ENCODE measurements at places on chromosomes 11 and 22.

DNA sequence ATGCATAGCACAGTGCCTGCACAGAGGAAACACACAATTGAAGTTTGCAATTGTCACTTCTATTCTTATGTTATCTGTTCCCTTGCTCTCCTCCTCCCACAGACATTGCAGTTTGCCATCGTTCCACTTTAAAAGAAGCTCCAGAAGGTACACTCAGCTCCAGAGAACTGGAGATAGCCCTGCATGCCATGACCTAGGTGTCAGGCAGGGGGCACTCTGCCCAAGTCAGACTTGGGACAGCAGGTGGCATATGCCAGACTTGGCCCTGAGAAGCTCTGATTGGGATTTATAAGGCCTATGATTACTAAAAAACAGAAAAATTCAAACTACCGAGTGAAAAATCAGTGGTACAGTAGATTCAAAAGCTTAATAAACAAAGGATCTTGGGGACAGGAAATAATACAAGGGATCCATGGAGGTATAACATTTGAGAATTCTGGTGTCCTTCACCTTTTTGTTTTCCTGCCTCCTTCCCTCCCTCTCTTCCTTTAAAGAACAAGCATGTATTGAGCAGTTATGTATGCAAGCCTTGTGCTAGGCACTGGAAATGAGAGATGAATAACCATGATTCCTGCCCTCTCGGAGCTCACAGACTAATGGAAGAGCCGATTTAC, 40.0 kb downstream of the TENM4 start:
- no peak for DNase-seq

DNA sequence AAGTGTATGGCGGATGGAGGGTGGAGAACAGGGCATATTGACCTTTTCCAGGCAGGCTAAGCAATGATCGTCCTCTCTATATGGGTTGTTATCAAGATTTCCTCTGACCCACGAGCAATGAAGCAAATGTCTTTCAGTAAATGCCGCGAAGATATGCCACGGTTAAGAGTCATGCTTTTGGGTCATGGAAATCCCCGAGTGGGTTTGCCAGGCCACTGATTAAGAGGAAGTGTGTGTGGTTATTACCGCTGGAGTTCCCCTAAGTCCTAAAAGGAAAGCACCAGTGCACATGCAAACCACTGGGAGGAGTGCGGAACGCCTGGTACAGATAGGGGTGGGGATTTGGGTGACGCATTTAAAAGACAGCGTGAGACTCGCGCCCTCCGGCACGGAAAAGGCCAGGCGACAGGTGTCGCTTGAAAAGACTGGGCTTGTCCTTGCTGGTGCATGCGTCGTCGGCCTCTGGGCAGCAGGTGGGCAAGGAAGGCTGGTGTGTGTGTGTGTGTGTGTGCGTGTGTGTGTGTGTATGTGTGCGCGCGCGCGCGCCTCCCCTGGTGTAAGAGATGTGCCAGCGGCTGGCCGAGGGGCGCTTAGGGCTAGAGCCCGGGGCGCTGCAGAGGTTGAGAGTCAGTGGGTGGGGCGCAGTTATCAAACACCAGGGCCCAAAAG, at the start of gene BIRC3:
BIRC3 (plus strand) TSS at position 386 of the 669 bp plus-strand sequence. CDS start 7,026 bp downstream, outside the sequence.
- peak; percentile 80 for DNase-seq

GRCh38 chr11:86999859-87000753, 37.6 kb upstream of the TMEM135 start:
- DNase-seq = no peak

DNA sequence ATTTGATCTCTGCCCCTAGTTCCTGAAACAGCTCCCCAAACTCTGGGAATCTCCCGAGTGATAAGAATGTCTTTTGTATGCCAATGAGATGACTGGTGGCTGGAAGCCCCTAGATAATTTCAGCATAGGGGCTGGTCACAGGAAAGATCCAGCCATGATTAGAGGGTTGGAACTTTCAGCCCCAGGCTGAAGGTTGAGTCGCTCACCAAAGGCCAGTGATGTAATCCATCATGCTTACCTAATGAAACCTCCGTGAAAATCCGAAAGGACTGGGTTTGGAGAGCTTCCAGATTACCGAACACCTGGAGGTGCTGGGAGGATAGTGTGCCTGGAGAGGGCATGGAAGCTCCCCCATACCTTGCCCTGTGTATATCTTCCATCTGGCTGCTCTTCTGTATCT, 26.0 kb downstream of the LRRC32 start:
- no peak for DNase-seq

- no peak for DNase-seq
These were observed 384.5 kb upstream of the KIRREL3 start for GRCh38 chr11:127385071-127385470.

DNA sequence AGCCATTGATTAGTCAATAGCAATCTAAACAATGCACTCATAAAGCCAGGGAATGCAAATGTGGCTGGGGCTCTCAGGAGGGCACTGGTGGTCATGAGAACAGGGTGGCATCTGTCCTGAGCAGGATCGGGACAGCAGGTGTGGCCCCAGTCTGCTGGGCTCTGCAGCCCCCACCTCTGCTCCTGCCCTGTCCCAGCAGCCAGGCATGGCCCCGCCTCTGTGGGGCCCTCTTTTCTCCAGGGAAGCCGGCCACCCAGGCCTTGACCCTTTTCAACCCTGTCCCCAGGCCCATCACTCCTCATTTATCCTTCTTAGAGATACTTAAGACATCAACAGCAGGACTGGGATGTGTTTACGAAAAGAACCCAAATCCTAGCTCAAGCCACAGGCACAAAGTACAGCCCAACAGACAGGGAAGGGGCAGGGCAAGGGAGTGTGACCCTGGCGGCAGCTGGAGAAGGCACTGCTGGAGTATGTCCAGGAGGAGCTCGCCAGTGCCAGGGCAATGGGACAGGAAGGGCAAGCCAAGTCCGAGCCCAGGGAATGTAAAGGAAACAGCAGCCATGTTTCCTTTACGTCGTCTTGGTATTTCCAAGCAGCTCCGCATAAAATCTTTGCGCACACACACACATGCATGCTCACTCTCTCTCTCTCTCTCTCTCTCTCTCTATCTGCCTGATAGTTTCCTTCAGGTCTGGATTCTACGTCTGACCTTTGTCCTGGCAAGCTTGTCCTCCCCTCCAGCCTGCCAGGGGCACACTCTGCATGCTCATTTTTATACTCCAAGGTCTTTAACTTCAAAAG, 59.9 kb downstream of the DGCR2 start:
- DNase-seq = no peak

DNA sequence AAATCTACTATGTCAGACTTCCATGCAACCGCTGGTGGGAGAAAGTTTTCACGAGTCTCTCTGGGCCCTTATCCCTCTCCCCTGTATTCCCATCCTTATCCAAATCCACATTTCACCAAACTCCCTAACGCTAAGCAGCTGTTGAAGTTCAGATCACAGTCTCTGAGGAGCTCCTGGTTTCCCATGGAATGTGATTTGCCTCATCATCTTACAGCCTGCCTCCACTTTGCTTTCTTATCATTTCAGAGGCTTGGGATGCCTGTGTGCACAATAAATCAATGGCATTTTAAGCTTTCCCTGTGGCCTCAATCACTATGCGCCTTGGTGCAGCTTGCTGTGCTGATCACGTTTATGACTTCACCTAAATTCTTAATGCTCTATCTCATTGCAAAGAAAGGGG, 352.4 kb upstream of the FAT3 start:
- DNase-seq = no peak

- DNase-seq = no peak
These were observed 118.2 kb upstream of the CRYBB3 start for GRCh38 chr22:25081409-25081824.

DNA sequence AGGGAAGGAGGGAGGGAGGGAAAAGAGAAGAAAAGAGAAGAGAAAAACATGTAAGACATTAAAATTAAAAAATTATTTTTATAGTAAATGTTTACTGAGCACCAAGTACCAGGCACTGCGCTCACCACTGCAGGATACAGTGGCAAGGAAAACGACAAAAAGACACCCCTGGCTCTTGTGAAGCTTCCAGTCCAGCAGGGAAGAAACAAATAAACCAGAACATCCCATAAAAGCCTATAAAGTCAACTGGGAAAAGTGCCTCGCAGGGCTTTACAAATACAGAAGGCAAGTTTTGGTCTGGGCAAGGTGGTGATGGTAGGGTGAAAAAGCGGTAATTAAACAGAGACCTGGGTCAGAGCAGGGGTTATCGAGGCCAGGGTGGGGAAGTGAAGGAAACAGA, 33.6 kb downstream of the LARGE1 start:
- DNase-seq = no peak

- DNase-seq = no peak
These were observed 14.9 kb downstream of the MMP20 start for GRCh38 chr11:102610200-102610599.

- DNase-seq = no peak
These were observed 46.8 kb downstream of the PKNOX2 start for GRCh38 chr11:125211191-125211947.

DNA sequence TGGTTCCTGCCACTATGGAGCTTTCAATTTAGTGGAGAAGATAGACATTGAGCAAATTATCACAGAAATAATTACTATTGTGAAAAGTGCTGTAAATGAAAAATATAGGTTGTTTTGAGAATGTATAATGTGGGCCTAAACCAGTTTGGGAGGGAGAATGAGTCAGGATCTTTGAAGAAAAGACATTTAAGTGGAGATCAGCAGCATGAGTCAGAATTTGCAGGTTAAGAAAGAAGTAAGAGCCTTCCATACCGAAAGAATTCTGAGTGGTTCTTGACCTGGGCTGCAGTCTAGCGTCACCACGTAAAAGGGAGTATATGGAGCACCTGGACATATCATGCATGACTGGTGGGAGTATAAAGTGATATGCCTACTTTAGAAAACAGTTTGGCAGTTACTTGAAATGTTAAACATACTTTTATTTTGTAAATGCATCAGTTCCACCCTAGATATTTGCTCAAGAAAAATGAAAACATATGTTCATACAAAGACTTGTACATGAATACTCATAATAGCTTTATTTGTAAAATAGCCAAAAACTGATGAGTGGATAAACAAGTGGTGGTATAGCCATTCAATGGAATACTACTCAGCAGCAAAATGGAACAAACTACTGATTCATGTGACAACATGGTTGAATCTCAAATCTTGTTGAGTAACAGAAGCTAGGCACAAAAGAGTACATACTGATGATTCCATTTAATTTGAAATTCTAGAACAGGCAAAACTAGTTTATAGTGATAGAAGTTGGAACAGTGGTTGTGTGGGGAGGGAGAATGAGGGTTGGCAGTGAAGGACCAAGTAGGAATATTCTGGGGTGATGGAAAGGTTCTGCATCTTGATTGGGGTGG, 99.2 kb downstream of the STIM1 start:
- DNase-seq = no peak

DNA sequence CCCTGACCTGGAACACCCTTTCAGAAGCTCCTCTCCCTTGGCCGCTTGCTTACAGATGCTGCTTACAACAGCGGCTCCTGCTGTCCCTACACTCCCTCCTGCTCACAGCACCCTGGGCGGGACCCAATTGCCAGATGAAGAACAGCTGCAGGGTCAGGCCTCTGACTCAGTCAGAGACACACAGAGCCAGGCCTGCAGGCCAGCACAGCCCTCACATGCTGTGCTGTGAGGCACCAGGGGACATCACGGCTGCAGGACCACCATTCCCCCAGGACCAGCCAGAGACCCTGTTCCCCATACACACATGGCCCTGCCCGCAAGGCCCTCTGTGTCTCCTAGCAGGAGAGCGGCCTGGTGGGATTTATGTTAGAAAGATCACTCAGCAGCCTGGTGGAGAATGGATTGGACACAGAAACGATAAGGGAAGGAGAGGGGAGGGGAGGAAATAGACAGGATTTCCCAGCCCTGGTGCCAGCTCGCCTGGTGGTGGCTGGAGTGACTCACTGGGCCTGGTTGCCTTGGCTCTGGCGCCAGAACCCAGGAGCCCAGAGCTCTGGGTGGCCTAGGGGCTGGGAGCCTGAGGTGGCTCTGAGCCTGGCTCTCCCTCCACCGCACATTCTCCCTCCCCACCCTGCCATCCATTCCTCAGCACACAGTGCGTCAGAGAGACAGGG, 6.7 kb downstream of the CAPN5 start:
- DNase-seq = no peak

DNA sequence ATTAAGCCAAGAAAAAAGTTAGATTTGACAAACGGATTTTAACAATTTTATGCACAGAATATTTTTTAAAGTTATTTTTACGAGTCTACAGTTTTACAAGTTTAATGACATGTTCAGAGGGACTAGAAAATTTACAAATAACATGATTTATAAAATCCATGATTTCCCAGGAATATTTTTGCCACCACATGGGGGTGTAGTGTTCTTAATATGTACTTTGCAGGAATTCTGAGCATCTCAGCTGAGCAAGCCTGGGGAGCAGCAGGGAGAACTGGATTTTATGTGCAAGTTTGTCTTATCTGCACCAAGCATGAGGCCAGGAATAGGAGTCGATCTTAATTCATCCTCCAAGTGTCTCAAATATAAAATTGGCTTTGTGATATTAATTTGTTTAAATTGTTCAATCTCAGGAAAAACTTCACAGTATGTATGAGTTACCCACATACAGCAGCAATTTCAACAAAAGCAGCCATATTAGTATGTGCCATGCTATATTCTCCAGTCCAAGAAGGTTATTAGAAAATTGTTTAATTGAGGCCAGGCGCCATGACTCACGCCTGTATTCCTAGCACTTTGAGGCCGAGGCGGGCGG, 826.3 kb downstream of the DLG2 start:
- DNase-seq = no peak

DNA sequence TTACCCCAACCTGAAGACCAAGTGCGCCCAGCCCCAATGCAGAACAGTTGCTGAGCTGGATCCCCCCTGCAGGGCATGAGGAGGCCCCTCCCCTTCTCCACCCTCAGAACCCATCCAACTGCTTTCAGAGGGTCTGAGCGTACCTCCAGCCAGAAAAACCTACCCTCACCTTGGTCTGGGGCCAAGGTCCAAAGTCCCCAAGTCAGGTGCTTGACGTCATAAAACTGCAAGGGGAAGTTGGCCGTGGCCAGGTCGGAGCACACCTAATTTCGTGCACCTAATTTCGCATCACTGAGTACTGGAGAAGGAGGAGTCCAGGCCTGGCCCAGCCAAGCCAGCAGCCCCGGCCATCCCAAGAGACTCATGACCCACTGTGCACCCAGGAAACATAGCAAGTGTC, 289.8 kb downstream of the CTTN start:
- no peak for DNase-seq

GRCh38 chr11:114157476-114158050, 98.1 kb downstream of the ZBTB16 start:
- DNase-seq = no peak

GRCh38 chr11:27898166-27898565, 197.9 kb upstream of the BDNF start:
- no peak for DNase-seq

DNA sequence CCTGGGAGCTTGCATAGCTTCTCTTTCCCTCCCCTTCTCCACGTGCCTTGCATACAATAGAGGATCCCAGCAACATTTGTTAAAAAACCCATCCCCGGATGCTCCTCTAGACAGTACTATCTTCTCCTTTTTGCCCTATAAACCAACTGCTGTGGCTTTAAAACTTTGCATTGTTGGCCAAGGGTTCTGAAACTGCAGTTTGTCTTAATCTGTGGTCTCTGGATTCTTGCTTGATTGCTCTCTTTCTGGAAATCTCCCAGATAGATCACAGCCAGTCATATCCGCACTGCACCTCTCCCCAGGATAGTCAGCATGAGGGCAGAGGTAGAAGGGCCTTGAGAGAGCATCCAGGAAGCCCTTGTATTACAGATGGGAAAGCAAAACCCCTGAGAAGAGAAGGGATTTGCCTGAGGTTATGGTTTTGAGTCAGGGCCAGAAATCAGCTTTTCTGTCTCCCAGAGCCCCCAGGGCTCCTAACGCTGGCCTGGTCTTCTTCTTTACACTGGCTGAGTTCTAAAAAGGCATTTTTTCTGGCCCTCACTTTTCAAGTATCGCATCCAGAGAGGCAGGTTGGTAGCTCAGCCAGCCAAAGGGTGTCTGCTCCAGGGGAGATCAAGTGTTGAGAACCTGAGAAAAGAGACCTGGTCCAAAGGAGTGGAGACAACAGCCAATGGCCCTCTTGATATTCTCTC, 70.6 kb downstream of the ADM start:
- no peak for DNase-seq

Data from stimulated activated CD8-positive, alpha-beta memory T cell treated with anti-CD3 and anti-CD28 coated beads, Interleukin-2, amount 100 ng/mL, for 1 hour (primary cell).